Neuronal stem cell (in vitro differentiated cells): ENCODE measurements at places on chromosomes 11 and 22.

DNA sequence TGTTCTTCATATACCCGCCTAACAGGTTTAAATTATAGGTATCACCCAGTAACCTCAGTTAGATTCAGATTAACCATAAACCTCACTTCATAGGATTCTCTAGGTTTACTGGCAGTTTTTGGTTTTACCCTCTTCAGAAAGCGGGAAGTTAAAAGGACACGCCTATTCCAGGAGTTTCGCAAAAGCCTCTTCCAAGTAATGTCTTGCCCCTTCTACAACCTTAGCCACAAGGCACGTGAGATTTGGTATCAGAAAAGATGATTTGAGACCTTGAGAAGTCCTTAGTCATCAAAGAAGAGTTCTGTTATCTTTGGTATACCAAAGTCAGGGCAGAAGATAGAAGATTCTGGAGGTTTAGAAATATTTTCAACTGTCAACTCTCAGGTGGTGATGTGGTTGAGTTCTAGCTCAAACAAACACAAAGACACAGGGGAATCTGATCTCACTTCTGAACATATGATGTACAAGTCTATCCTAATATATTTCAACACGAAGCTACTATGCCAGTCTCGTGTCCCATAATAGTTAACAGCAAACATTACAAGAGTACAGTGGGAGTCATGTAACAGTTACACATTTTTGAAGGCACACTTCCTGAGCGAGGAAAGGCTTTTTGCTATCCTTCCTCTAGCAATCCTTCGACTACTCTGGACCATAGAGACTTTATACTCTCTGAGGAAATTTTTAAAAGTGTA is 103.5 kb downstream of the USP35 start:
- DNase-seq, result no peak

DNA sequence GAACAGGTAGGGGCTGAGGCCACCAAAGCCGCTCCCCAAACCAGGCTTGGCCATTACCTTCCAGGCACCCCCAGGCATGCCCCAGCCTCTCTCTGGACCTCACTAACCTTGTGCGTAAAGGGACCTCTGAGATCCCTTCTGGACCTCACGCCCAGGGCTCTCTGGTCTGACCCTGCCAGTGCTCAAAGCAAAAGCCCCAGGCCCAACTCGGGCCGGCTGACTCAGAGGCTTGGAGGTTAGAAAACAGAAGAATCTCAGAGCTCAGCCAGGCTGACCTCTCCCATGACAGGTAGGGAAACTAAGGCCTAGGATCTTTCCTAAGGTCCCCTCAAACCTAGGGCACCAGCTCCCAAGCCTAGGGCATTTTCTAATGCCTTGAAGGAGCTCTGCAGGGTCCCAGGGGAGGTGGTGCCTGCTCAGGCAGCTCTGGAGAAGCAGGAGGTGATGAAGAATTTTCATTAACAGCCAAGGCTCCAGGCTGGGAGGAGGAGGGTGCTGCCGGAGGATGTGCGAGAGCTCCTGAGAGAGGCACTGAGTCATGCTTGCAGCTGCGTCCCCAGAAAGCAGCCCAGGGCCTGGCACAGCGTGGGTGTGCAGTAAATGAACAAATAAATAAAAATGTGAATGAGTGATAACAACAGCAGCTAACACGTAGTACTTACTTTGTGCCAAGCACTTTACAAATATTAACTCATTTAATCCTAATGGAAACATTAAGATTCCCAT is 25.6 kb downstream of the ARRB1 start:
- DNase-seq, result no peak

DNA sequence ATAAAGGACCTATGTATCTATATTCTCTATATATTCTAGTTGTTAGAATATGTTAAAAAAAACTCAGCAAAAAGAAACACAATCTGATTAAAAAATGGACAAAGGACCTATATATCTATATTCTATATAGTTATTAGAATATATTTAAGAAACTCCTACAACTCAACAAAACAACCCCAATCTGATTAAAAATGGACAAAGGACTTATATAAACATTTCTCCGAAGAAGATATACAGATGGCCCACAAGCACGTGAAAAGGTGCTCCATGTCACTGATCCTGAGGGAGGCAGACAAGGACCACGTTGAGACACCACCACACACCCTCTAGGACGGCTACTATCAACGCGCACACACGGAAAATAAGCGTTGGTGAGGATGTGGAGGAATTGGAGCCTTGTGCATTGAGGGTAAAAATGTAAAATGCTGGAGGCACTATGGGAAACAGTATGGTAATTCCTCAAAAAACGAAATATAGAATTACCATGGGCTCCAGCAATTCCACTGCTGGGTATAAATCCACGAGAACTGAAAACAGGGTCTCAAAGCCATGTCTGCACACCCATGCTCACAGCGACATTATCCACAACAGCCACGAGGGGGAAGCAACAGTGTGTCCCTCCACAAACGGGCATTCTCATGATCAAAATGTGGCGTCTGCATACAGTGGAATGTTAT is 22.7 kb downstream of the YPEL1 start:
- DNase-seq, result no peak

DNA sequence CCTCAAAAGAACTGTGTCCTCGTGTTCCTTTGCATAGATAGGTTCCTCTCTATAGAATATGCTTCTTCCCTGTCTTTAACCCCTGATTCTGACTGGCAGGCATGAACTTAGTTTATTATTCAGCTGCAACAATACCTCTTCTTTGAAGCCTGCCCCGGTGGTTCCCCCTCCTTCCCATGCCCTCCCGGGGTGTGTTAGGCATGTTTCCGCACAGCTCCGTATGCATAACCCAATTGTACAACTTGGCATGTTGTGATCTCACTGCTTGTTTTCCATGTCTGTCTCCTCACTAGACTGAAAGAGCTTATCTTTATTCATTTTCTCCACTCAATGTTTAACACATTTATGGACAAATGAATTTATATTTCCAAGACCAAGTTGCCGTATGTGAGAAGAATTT is 72.6 kb downstream of the DEPDC5 start:
- DNase-seq, result no peak

- DNase-seq, result no peak
Measured at GRCh38 chr11:66316849-66317251, at the start of gene CD248. Gene CD248, minus strand, starts transcription at chr11:66317044. Its CDS starts 17 bp downstream, at chr11:66317027.

DNA sequence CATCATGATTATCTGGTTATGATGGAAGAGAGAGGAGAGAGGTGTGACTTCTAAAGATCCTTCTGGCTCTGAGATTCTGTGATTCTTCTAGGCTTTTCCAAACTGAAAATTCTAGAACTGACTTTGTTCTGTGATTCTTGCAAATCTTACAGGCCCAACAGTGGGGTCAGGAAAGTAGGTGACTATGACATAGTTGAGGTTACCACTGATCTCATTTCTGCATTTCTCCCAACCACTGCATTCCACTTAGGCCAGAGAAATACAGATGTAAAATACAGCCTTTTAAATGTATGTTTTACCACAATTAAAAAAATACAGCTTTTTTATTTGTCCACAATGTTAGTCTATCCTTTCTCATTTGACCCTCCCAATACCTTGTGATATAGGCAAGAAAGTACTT is 83.7 kb downstream of the STIM1 start:
- DNase-seq, result no peak

DNA sequence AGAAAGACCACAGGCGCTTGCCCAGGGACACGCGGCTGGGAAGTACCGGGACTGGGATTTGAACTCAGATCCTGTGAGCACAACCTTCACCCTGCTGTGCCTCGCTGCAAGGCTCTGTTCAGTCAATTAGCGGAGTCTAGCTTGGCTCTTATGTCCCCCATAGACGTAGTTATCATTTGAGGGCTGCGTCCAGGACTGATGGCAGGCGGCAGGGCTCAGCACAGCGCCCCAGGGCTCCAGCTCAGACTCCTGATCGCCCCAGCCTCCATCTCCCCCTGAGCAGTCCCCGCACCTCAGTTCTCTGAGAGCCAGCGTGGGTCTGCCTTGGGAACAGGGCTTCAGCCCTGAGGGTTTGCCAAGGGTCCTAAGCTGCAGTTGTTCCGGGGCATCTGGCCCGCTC is 19.8 kb downstream of the MRGPRG start:
- DNase-seq, result no peak

- DNase-seq, result peak; percentile 15
Measured at GRCh38 chr22:34808618-34809017, 257.3 kb upstream of the ISX start.

DNA sequence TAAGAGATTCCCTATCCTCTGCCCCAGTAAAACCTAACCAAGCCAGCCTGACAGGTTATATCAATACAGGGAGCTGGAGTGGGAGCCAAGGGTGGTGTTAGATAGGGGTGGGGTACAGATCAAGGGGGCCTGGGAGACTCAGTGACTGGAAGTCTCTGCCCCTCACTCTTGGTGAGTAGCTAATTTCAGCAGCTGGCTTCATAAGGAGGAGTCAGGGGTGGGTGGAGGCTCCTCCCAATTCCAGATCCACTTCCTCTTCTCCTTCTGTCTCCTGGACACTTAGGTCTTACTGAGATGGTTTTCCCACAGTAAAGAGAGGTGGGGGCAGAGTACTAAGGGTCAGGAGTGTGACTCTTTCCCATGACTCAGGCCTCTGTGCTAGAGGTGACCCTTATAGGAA is 1.1 kb upstream of the VSIG2 start:
- DNase-seq, result no peak

DNA sequence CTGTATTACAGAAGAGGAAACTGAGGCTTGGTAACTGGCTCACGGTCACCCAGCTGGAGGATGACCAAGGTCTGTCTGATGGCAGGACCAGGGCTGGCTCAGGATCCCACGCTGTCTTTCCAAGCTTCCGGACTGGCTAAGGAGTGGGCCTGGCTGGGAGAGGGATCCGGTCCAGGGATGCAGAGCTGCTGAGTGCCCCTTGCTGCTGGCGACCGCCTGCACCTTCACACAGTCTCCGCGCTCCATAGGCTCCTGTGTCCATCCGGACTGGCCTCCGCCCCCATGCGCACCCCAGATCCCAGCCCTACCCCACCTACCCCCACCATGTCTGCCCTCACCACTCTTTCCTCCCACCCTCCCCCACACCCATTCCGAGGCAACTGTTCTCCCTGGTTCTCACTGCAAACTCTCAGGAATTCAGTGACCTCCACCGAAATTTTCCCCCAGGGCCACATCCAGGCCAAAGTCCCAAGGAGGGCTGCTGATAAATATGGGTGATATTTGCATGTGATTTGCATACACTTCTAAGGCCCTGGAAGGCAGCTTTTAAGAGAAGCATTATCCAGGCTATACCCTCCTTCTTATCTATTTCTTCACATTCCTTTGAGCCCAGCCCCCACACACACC is 48.5 kb upstream of the SLC35C1 start:
- no peak for DNase-seq

DNA sequence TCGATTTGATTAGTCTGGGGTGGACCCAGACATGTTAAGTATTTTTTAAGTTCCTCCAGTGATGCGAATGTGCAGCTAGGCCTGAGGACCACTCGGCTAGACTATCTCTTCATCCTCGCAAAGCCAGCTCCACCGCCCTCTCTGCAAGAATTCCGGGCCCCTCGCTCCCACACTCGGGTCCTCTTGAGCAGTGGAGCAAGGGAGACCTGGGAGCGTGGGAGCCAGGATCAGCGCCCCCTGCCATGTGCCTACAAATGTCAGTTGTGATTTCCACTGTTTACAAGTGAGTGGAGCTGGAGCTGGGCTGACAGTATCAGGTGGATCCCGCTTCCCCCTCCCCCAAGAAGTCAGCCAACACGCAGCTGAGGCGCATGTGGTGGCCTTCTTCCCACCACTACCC is 6.7 kb downstream of the B3GNT6 start:
- no peak for DNase-seq

GRCh38 chr22:30998329-30998728 is 29.3 kb downstream of the TUG1 start:
- no peak for DNase-seq

DNA sequence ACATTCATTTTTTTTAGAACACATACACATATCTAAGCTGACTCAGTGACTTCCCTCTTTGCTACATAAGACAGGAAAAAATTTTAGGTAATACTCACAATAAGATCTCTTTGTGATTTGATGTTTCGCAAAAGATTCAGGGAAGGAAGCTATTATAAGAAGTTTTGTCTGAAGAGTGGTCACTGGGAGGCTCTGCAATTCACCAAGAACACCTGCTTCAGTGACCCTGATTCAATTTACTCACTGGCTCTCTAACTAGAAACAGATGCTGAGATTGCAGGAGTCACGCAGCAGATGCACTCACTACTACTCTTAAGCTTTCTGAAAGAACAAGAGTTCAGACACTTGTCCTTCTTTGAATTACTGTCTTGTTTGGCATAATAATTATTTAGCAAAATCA is 193.6 kb upstream of the DDI1 start:
- peak; percentile 9 for DNase-seq

- no peak for DNase-seq
Measured at GRCh38 chr11:86243396-86243795, 1.2 kb upstream of the EED start.

DNA sequence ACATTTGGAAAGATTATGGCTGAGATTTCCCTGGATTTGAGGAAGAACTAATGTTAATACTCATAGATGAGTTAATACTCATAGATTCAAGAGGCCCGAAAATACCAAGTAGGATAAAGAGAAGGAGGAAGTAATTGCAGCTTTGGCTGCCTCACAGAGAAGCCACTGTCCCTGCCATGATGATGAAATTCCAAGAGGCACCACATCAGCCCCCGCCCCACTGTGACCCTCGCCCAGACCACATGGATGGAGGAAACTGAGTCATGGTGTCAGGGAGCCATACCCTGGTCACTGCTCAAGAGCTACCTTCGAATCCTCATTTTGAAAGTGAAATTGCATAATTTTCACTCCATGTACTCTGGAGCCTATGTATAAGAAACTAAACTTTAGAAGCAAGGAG is 92.9 kb upstream of the SLC22A12 start:
- DNase-seq, result no peak

DNA sequence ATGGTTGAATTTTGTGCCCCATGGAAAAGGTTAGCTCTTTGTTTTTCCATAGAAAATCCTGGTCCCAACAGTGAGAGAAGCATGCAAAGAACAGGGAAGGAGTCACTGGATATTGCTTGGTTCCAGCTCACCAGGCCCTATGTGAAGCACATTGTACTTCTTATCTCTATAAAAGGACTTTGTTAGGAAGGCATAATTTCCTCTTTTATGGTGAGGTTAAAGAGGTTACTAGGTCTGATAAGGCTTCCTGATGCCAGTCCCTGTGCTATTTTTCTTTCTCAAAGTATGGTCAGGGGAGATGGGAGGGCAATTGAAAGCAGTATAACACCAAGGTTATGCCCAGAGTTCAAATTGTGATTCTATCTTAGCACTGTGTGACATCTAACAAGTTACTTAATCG is 162.6 kb downstream of the KIF18A start:
- no peak for DNase-seq

GRCh38 chr11:72947229-72947628 is 133.0 kb downstream of the ATG16L2 start:
- no peak for DNase-seq

DNA sequence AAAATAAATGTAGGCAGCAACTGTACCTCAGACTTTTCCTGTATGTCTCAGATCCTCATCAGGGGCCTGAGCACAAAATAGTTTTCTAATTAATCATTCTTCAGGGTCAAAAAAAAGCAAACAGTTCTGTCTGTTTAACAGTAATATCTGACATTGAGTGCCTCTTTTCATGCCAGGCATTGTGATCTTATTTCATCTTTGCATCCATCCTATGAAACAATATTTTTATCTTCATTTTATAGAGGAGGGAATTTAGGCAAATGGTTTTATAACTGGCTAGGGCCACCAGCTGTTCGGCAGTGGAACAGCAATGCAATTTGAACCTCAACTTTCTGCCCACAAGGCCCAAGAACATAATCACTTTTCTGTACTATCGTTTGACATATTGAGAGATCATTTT is 145.6 kb downstream of the WNT7B start:
- DNase-seq, result no peak

GRCh38 chr11:13160806-13161205 is 116.8 kb upstream of the BMAL1 start:
- DNase-seq, result no peak

GRCh38 chr11:8168485-8169257 is at the start of gene RIC3:
Gene RIC3, minus strand, starts transcription at chr11:8169025. Its CDS starts 36 bp downstream, at chr11:8168989.
- DNase-seq, result peak; percentile 18
